ENCODE measurements at places on chromosomes 5 and 9.

DNA sequence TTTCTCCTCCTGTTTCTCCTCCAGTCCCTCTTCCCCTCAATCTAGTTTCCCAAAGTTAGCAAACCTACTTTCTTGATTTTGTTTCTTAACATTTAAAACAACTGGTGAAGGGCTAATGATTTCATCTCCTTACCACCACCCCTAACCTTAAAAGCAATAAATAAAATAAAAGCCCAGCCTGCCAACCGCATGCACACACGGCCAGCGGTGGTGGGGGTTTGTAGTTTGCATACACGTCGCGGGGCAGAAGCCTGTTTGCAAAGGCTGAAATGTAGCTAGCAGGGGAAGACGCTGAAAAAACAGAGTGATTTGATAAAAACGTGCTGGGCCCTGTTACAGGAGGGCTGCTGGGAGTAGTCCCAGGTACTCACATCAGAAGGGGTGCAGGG is 1.9 kb upstream of the DMRT2 start:
- peak; percentile 10 for DNase-seq

- DNase-seq: peak; percentile 19
These were observed 18.4 kb downstream of the SLC25A46 start for GRCh38 chr5:110757118-110757729.

- DNase-seq: no peak
These were observed 49.5 kb downstream of the COL5A1 start for GRCh38 chr9:134690946-134691694.

- no peak for DNase-seq
These were observed 127.7 kb downstream of the DIRAS2 start for GRCh38 chr9:90514877-90515276.

DNA sequence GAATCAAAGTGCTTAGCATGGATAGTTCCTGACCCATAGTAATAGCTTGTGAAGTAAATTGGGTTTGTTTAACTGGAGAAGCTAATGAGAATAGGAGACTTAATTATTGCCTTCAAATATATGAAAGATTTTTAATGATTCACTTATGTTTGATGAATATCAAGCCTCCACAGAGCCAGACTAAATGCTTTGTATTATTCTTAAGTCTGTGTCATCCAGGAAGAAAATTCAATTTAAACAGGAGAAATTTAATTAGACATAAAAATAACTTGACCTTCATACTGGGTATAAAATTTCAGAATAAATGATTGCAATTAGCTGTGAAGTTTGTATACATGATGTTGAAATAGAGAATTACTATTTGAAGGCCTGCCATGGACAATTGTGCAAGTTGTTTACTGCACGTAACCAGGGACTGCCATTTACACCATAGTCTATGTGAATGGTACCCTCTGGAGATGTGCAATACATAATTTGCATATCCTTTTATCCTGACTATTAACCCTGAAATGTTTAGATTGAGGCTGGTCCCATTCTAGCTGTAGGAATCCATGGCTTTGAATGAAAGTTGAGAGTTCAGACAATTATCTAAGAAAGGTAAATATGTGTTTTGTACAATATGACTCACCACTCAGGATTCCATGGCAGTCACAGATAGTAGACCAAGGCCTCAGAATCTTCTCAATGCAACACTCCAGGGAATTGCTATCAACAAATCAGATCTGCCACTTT is 133.5 kb upstream of the IL12B start:
- DNase-seq: no peak

GRCh38 chr9:116417464-116417863 is 263.9 kb downstream of the PAPPA start:
- DNase-seq: no peak

GRCh38 chr5:130884023-130884422 is 281.0 kb downstream of the HINT1 start:
- no peak for DNase-seq

DNA sequence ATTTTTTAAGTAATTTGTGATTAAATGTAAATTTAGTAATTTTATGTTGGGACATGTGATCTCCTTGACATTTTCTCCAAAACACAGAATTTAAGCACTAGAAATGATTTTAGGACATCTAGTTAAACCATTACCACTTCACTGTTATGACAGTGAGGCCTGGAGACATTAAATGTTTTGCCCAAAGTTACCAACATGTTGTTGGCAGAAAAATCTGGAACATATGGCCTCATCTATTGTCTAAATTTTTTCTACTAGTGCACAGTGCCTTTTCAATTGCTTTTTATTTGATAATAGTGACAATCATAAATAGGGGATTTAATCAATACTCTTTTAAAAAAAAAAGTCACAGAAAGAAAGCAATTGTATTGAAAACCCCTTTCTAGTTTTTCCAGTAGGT is 45.6 kb downstream of the PIK3R1 start:
- no peak for DNase-seq

Measured in stimulated activated CD4-positive, alpha-beta T cell treated with anti-CD3 and anti-CD28 coated beads, Interleukin-2, amount 100 ng/mL, for 24 hours (primary cell).